ENCODE measurements at places on chromosomes 12 and 14.

DNA sequence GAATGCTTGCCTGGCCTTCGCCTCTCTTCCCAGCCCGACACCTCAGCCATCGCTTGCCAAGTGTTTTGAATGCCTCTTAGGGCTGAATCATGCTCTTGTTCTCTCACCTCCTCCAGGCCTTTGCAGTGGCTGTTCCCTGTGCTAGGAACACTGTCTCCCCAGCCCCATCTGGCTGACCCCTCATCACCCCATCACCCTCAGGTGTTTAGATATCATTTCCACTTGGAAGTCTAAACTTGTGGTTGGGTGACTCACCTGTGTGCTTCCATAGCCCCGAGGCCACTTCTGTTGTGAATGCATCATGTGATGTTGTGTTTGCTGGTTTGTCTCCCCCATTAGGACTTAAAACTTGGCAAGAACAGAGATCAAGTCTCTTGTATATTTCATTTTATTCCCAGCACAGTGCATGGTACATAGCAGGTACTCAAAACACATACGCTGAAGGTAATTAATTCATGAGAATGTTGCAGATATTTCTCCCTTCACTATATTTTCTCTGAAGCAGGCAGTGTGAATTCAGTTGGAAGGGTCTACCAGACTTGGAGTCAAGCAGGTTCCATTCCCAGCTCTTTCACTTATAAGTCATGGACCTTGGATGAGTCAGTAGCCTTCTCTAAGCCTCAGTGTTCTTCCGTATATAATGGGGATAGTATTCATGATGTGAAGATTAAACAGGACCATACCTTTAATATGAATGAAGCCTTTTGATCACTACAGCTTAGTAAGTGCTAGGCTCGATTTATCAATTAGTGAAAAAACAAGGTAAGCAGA lies 67.8 kb downstream of the HRK start:
- DNase-seq = no peak

DNA sequence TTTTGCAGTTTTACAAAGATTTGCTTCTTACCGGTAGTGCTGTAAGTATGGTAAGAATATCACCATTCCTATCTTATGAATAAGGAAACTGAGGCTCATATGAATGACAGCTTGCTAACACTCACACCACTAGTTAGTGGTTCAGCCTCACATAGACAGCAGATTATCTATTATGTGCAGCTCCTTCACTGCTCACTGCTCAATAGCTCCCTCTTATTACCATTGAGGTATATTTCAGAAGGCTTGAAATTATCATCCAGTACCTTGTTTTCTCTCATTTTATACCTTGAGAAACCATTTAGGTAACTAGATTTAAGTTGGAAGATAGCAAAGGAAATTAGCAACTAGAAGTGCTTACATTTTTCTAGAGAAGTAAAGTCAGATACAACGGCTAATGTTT lies 15.5 kb downstream of the RIC8B start:
- DNase-seq = no peak

DNA sequence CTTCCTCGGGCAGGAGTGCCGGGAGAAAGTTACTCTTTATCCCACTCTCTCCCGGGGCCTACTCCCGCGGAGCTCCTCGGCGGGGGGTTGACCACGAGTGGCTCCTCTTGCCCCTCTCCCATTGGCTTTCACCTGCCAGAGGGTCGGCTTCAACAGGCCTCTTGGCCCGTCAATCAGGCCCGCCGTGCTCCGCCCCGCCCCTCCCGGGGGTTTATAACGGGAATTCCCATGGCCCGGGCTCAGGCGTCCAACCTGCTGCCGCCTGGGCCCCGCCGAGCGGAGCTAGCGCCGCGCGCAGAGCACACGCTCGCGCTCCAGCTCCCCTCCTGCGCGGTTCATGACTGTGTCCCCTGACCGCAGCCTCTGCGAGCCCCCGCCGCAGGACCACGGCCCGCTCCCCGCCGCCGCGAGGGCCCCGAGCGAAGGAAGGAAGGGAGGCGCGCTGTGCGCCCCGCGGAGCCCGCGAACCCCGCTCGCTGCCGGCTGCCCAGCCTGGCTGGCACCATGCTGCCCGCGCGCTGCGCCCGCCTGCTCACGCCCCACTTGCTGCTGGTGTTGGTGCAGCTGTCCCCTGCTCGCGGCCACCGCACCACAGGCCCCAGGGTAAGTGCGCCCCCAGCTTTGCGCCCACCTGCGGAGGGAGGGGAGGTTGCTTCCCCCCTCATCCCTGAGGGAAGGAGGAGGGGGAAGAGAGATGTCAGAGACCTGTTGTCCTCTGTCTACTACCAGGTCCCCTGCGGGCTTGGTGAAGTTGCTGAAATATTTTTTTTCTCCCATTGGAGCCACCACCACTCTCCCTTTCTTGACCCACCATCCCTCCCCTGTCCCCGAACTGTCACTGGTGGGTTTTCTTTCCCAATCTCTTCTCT lies at the start of gene SMOC1:
Gene SMOC1, plus strand, starts transcription at position 242 of the 869 bp plus-strand sequence. Its CDS starts 263 bp downstream, at position 505.
- DNase-seq = no peak

- DNase-seq = no peak
Observed at GRCh38 chr12:32896432-32897280, at the start of gene PKP2. PKP2 (minus strand) TSS chr12:32896777; CDS start chr12:32896731, 46 bp downstream.

GRCh38 chr12:3217683-3218079 lies 140.5 kb downstream of the TSPAN9 start:
- DNase-seq = no peak

DNA sequence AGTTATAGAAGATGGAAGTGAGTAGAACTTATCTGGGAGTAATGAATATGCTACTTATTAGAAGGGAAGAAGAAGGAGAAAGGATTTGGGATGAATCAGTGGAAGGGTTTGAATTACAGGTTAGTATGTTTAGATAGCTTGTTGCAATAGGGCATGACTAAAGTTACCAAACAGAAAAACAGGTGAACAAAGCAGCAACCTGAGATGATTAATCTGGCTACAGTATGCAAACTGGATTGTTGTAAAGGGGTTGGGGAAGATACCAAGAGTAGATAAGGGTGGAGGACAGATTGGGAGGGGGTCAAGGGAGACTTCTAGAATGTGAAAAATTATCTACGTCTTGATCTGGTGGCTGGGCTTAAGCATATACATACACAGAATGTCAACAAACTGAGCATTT lies 73.4 kb upstream of the CLEC14A start:
- no peak for DNase-seq

GRCh38 chr12:52655720-52656124 lies 3.7 kb upstream of the KRT2 start:
- DNase-seq = no peak

GRCh38 chr12:88063375-88063774 lies 34.2 kb upstream of the C12orf50 start:
- DNase-seq = no peak
